DMS79 treated with DMSO at 0.1 percent for 48 hours (cell line): ENCODE measurements at places on chromosomes 6 and 20.
A peak's percentile ranks its signal among the peaks of the same experiment; 100 is the strongest.

DNA sequence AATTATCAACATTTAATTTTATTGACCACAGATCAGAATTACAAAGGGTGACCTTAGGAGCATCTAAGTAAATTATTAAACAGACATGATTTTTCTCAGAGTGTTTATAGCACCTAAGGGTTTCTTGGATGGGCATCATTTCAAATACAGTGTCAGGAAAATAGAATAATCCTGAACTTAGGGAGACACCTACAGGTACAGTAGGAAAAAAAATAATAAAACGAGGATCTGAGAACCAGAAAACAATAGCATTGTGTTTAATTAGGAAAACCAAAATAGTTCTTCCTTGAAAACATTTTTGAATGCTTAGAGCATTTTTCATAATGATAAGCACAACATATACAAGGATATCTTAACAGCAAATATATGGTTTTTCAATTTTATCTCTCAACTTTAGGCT is 39.2 kb downstream of the MMUT start:
- no peak for DNase-seq

GRCh38 chr6:21883595-21884328 is 290.2 kb downstream of the SOX4 start:
- no peak for DNase-seq

DNA sequence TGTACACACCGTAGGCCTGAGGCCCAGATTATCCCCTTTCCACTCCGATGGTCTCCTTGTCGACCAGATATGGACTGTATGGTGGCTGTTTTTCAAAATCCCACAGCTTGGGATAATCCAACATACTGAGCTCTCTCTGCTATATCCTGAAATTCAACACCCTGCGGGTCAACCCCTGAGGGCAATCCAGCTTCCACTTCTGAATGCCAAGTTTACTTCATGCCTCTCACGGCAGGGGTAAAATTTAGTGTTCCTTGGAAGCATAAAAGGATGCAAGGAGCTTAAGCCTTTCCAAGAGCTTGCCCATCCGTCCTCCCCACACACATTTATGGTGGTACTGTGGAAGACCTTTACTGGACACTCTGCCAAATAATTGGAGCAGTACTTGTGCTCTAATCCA is 90.7 kb downstream of the PLG start:
- DNase-seq: no peak

- no peak for DNase-seq
Observed at GRCh38 chr6:44255871-44256774, 1.2 kb downstream of the SLC35B2 start.

- DNase-seq: no peak
Observed at GRCh38 chr6:164133095-164133494, 718.6 kb downstream of the QKI start.

DNA sequence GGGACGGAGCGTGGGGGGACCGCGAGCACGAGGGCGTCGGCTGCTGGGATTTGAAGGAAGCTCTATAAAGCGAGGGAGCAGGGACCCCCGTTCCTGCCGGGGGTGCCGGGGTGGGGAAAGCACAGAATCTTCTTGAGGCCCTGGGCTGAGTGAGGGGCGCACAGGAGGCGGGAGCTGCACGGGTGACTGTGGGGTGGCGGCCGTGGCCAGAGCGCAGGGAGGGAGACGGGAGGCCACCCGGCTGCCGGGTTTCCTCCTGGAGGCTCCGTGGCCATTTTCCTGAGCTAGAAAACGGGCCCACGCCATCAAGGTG is 385.1 kb downstream of the SMOC2 start:
- no peak for DNase-seq

- no peak for DNase-seq
Observed at GRCh38 chr20:50450881-50451752, 59.1 kb upstream of the PTPN1 start.

DNA sequence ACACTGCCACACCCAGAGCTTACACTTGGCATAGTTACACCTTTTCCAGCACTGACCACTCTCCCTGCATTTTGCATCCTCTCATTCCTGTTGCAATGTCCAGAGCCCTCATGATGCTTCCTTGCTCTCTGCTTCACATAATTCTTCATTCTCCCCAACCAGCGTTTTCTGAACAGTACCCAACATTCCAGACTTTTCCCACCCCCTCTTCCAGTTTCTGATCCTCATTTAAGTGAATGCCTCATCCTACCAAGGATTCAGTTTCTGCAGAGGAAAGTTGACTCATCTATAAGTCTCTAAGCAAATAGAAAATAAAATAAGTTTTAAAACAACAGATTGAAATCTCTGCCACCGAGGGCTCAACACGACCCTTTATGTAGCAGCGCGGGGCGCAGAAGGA is 321.3 kb upstream of the TCF21 start:
- DNase-seq: no peak

GRCh38 chr20:10639077-10639736 is 34.6 kb downstream of the JAG1 start:
- no peak for DNase-seq

- peak; percentile 38 for DNase-seq
Observed at GRCh38 chr6:69866351-69866769, at the start of gene COL19A1. COL19A1 (plus strand) TSS chr6:69866556; CDS start chr6:69879568, 13,012 bp downstream.

GRCh38 chr20:46433051-46433450 is 26.6 kb upstream of the ELMO2 start:
- no peak for DNase-seq

DNA sequence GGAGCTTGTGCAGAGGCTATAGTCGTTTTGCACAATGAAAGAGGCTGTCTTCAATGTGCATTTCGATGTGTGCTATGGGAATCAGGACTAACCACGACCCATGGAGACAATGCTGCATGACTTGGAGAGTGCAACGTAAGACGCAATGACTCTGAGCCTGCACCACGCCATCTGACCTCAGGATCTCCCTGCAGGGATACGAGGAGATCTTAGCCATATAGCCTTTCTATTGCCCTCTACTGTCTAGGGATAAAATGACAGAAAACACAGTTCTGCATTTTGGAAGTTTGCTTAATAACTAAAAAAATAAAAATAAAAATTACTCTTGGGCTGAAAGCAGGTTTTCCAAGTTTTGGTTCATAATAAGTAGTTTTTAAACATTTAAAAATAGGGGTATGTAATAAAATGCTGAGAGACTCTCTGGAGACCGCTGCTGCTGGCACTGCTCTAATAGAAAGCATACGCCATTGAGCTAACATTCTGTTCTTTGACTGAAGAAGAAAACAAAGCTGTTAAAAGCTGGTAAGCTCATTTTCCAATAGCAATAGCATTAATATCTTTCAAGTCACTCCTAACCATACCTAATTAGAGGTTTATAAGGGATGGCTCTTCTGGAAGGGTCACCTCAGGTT is 87.2 kb downstream of the PDE7B start:
- no peak for DNase-seq

DNA sequence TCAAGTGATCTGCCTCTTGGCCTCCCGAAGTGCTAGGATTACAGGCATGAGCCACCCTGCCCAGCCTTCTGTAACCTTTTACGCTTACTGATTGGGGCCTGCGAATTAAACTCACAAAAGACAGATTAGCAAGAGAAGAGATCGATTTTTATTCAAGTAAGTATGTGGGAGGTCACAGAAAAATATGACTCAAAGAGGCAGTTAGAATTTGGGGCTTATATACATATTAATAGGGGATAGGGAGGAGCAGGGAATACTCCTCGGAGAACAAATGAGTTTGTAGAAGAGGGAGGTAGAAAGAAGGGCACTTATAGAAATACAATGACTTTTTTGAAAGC is 78.9 kb downstream of the CD24 start:
- DNase-seq: no peak

DNA sequence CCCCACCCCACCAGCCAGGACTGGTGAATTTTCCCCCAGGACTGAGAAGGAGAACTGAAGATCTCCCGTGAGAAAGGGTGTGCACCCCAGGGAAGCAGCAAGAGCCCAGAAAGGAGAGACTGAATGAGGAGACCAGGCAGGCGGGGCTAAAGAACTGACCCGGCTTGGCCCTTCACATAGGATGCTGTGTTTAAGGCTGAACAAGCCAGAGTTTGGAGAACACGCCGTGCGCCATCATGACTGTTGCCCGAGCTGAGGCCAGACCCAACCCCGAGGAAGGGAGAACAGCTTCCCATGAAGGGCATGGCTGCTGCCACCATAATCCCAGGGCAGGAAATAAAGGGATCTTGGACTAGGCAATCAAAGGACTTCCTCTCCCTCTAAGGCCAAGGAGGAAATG is 104.7 kb upstream of the SRSF6 start:
- DNase-seq: no peak

DNA sequence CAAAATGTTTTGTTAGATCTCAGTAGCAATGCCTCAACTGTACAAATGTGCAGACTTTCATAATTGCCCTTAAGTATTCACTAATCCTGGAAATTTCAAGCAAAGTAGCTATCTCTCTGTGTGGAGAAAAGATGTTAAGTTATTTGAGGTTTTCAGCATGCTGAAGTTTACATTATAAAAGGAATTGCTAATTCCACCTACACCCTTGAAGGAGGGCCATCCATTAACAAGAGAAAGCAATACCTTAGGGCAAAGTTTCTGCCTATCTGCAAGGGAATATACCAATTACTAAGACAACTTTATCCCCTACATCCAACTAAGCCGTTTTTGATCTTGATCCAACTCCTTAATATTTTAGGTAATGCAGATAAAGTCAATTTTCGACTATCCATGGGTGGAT is 380.7 kb upstream of the BTBD3 start:
- no peak for DNase-seq

DNA sequence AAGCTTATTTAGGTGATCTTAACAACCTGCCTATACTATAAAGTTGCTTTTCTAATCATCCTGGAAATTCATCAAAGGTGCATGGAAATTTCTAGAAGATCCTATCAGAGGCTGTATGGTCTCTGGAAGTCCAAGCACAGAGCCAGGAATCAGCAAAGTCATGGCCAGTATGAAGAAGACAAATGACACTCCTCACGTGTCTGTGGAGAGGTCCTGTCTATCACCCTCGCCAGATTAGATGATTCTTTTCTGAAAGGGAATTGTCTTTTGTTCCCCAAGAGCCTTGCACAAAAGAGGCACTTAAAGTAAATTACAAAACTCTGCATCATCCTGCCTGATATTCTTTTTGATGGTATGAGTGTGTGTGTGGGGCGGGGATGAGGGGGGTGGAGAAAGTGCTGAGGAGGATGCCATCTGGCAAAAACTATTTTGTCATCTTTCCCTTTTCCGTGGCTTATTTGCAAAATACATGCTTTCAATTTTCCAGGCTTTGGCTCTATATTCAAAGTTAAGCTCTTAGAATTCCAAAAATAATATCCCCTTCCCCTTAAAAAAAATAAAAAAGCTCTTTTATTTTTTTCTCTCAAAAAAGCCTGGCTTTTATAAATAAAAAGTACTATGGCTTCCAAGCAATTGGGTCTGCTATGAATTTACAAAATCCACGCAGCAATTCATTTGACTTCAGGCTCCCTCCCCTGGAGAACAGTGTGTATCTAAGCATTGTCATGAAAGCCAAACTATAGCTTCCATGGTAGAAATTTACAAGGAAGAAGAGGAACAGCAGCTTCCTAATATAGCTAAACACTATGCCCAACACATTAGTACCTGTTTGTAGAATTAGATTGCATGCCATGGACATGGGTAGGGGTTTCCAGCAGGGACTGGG is 185.2 kb upstream of the ARG1 start:
- DNase-seq: no peak

DNA sequence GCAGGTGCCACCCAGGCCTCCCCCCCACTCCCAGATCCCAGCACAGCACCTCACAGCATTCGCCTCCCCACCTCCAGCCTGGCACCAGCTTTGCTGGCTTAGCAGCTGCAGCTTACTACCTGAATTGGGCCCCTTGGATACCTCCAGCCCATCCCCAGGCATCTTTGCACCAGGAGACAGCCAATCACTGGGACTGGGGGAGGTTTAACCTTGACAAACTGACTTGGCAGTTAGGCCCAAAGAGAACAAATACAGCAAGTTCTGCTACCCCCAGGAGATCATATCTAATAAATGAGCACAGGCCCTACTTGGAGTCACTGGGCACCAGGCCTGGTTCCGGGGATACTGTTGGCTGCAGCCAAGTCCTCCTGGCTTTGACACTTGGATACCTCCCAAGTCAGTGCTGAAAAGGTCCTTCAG is 8.8 kb downstream of the PDRG1 start:
- DNase-seq: no peak

DNA sequence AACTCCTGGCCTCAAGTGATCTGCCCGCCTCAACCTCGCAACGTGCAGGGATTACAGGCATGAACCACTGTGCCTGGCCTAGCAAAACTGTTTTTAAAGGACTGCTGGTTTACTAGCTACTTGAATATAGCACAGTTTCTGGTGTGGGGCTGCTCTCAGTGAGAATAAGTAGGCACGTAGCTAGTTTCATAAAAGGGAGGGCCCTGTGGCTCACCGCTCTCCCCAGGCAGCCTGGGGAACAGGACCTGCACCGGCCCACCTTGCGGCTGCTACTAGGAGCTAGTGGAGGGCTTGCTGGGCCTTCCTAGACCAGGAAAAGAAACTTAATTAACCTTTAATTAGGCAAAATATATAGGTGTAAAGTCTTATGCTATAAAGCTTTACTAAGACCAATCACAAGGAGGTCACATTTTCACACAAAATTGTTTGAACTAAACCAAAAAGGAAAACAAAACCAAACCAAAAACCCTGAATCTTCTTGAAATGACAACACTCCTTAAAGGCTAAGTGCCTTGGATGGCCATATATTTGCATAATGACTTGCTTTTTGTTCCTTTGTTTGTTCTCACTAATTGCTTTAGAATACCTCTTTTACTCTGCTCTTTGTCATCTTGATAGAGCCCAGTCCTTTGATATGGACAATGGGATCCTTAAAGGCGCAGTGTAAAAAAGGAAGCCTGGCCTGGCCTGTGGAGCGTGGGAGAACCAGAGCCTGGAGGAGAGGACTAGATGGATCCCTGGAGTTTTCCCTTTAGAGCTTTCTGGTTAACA is 69.5 kb upstream of the SAMD5 start:
- DNase-seq: no peak

GRCh38 chr6:16301511-16301910 is 63.1 kb downstream of the GMPR start:
- no peak for DNase-seq

GRCh38 chr6:3849681-3850450 is 693 bp downstream of the FAM50B start:
- peak; percentile 10 for DNase-seq

- no peak for DNase-seq
Observed at GRCh38 chr20:64103871-64104666, 3.3 kb downstream of the NPBWR2 start.
